ENCODE measurements at places on chromosomes 2 and 18.

DNA sequence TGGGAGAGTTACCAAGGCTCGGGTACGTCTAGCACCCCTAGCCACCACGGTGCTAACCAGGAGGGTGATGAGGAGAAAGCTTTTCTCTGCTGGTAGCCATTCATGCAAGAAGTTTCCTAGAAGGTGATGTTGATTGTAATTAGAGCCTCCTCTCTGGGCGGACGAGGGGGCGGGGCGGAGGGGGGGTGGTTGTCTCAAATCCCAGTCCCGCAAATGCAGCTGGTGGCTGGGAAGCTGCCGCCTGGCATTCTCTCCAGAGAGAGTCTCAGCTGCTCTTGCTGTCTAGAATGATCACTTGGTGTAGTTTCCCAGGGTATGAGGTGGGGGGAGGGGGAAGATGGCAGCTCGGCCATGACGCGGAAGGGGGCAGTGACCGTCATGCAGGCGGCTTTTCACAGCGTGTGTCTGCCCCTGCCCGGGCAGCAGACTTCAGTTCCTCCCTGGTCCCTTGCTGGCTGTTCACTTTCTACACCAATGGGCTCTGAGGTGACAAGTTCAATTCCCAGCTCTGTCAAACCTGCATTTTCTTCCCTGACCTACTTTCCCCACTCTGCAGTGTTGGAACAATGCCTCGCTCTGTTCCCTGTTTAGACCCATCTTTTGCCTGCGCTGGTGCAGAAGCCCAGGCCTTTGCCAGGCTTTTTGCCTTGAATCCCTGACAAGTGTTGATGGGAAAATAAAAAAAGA, 61.5 kb upstream of the KLF7 start:
- no peak for DNase-seq

- no peak for DNase-seq
These were observed 12.8 kb upstream of the MAP3K20 start for GRCh38 chr2:173062801-173063200.

- DNase-seq, result no peak
These were observed 23.8 kb downstream of the WDR75 start for GRCh38 chr2:189465076-189465475.

DNA sequence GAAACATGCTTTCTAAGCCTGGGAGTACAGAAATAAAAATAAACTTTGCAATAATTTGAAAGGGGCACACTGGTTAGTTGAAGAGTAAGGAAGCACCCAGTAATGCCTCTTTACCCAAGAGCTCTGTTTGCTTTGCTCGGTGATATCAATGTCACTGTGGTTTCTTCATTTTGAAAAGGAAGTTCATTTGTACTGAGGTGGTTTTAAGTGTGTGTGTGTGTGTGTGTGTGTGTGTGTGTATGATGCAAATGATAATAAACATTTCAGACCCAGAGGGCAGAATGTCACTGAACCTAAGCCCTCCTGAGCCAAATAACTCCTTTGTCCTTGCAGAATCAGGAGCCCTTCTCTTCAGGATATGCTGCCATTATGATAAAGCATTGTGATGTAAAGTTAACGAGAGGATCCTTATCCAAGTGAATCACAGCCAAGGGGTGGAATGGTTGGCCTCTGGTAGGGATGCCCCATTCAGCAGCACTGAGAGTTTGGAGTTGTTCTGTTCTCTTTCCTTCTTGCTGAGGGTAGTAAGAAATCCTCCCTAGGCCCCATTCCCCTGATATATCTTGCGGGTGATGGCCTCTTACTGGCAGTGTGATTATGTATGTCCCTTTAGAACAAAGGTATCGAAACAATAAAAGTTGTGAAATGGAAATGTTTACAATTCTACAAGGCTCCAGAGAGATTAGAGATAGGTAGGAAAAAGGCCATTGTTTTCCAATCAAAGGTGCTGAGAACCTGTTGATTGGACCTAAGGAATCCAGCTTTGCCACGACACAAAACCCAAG, 7.6 kb downstream of the ITGA6 start:
- DNase-seq, result no peak

- DNase-seq, result no peak
These were observed 48.8 kb downstream of the PTRHD1 start for GRCh38 chr2:24744356-24744755.

GRCh38 chr2:218999021-218999880, 6.0 kb upstream of the CRYBA2 start:
- DNase-seq, result no peak

GRCh38 chr2:37357530-37357929, 13.1 kb downstream of the QPCT start:
- DNase-seq, result no peak

GRCh38 chr2:125168442-125168841, 1143.4 kb downstream of the CNTNAP5 start:
- DNase-seq, result no peak

DNA sequence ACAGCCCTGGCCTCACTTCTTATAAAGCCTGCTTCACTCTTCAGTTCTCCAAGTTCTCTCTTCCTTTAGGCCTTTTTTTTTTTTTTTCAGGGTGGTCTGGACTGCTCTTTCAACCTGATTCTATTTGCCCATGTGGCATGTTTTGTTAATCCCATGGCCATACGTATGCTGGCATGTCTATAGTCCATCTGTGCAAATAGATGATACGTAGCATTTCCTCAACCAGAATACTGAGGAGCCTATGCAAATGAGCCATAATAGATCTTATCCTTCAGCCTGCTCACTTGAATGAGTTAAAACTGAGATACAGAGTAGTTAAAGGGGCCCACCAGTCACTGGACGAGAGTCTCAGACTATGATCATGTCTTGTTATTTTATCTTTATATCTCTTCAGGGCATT, 265.2 kb upstream of the CXCR4 start:
- DNase-seq, result no peak

GRCh38 chr2:20796374-20796791, 26.5 kb downstream of the LDAH start:
- no peak for DNase-seq

DNA sequence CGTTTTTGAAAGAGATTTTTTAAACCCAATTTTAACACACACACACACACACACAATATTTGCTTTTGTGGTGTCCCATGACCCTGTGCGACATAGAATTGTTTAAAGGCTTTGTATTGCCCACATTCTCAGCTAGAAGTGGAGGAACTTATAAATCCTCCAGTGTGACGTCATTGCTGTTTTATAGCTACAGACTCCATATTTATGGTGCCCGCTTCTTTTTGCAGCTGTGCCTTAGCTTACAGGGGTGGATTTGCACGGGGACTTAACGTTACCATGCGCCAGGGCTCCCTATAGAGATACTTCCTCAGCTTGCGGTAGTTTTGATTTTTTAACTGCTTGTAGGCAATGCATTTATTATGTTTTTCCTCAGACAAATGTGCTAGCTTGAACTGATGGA, 101.9 kb upstream of the SMIM21 start:
- no peak for DNase-seq

DNA sequence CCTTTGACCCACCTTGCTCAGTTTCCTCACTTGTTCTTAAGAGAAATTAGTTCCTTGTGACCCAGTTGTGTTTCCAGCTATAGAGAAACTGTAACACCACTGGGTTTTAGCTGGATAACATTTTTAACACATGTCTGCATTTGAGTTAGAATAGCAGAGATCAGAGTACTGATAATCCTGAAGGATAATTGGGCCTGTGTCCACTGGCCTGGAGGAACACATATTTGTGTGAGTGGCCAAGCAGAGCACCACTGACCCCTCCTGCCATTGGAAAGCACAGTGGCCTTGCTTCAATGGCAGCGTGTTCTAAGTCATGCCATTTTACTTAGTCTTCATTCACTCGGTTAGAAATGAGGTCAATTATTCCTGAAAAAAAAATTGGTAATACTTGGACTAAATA, 42.6 kb downstream of the PKP4 start:
- DNase-seq, result no peak

DNA sequence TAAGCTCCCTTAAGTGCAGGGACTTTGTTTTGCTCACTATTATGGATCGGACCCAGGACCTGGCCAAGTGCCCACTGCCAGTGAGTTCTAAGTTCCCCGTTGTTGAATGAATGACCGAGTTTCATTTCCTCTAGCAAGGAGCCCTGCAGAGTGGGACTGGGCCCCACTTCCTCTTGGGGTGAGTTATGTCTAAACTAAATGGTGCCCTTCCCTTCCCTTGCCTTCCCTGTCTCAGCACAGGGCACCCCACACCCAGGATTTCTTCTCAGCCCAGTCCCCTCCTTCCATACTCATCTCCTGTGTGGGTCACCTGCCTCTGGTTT, 195.3 kb upstream of the HS6ST1 start:
- no peak for DNase-seq

DNA sequence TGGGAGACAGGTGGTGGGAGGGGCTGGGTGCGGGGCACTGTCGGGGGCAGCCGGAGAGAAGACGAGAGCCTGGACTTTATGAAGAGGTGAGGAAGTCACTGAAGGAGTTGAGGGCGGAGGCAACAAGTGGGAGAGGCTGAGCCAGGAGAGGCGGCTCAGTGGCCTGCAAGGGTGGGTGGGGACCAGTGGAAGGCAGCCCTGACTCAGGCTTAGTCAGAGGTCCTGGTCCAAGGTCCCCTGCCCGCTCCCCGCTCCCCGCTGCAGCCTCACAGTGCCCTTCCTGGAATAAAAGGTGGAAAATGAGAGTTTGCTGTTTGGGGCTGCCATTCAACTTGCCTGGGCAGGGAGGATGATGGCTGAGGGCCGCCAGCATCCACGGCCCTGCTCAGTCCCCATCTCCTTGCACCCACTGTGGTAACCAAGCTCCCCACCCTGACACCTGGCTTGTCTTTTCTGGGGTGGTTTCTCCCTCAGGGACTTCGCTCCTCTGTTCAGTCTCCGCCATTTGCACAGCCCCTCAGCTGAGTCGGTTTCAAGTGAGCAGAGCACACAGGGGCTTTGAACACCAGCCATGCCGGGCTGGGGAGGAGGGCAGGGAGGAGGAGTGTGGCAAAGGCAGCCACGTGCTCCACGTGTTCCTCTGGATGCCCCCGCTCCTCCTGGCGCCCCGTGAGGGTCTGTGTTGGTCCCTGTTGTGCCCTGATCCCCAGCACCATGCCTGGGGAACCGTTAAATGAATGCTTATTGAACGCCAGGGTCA, 13.7 kb upstream of the RALB start:
- no peak for DNase-seq
